Activated effector memory CD4-positive, alpha-beta T cell treated with Interleukin-2 at 50 U/mL for 16 hours (primary cell): ENCODE measurements at places on chromosomes 2 and 18.
A peak's percentile ranks its signal among the peaks of the same experiment; 100 is the strongest.

DNA sequence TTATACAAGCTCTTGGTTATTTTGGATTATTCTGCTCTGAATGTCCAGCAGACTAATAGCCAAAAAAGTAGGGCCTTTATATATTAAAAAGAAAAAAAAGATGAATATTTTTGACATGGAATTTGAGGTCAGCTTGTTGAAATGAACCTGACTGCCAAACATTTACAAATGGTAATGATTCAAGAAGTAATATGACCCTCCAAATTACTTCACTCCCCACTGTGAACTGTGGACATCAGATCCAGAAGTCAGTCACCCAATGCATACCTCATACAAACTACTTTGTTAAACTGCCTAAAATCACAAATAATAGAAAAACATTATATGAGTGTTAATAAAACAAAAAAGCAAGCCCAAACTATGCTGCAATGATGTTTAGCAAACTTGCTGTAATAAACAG is 10.0 kb downstream of the EPG5 start:
- DNase-seq: no peak

DNA sequence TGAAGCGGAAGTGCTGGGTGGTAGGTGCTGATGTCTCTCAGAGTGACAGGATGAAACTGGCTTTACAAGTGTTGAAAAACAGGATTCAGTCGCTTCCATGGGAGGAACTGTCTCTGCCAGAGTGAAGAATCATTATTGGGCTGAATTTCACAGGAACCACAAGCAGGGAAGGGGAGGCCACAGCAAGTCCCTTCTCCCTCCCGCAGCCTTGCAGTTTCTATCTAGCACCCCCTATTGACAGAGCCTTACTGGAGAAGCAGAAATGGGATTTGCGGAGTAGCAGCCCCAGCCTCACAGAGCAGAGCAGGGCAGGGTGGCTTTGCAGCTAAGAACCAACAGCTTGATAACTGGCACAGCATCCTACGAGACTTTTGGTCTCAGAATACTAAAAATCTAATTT is 33.3 kb upstream of the RMP24 start:
- no peak for DNase-seq

DNA sequence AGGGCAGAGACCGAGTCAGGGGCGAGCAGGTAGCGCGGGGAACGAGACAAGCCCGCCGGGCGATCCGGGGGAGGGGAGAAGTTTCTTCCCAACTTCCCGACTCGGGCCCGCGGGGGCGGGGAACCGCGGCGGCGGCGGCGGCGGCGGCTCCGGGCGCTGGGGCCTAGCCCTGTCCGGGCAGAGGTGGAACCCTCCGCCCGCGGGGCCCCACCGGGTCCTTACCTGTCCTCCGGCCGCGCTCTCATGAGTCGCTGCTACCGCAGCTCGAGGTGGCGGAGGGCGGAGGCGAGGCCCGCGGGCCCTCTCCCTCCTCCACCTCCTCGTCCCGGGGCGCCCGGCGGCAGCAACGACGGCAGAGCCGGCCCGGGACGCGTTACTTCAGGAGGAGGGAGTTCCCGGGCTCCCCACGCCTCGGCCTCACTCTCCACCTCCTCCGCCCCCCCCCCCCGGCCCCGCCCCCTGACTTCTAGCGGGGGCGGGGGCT is at the start of gene YES1:
TSS of gene YES1 (minus strand) at position 351 of the 484 bp plus-strand sequence. CDS start 55,415 bp downstream, outside the sequence.
- DNase-seq: no peak

- DNase-seq: no peak
These were observed 53.3 kb downstream of the NEDD4L start for GRCh38 chr18:58097121-58097906.

GRCh38 chr2:30149513-30149912 is 2.7 kb downstream of the YPEL5 start:
- DNase-seq: no peak

- no peak for DNase-seq
These were observed 63.0 kb downstream of the WDR75 start for GRCh38 chr2:189504238-189504637.

GRCh38 chr2:68756178-68756577 is 21.6 kb downstream of the ARHGAP25 start:
- DNase-seq: no peak

DNA sequence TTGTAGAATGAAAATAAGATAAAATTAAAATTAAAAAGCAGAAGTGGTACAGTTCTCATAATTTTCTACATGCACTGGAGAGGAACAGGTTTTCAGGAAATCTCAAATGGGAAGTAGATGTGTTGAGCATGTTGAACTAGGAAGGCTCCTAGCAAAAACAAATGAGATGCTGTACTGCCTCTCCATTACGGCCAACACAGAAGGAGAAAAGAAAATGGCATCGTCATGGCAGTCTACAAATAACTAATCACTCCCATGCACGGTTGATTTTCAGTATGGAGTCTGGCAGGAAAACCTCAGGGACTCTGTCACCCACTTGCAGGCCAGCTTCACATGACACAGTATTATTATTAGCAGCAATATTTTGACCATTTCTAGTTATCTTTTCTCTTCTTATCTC is 278.7 kb downstream of the NRXN1 start:
- DNase-seq: no peak

DNA sequence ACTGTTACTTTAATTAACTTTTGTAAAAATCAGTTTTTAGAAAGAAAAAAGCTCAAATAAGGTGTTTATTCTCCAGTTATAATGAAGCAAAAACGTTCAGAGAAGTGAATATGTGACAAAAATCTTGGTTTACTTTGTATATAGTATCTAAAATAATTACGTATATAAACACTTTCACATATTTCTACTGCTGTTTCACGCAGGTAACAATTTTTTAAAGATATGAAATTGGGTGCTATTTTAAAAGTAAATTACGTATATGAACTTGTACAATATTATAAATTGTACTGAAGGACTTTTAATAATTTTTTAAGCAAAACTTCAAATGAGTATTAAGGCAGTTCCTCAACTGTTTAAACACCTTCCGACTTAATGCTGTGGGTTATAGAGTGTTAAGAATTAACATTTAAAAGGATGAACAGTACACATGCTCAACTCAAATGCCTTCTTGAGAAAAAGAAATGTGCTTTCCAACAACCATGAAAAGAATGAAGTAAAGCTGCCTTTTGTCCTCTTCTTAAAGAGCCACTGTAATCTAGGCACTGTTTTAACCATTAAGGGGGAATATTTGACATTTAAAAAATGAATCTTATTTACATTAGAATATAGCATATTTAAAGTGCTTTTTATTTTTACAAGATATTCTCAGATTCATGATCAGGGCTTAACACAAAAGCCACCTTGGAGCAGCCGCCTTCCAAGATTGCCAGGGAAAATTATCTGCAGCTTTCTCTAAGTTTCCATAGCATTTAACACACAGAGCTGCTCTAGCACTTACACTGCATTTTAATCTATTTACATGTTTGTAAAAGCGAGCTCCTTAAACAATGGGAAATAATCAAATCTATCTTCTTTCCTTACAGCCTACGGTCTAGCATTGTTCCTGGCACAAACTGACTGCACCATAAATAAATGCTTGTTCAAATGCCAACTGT is 56.5 kb upstream of the CDKL4 start:
- DNase-seq: no peak

DNA sequence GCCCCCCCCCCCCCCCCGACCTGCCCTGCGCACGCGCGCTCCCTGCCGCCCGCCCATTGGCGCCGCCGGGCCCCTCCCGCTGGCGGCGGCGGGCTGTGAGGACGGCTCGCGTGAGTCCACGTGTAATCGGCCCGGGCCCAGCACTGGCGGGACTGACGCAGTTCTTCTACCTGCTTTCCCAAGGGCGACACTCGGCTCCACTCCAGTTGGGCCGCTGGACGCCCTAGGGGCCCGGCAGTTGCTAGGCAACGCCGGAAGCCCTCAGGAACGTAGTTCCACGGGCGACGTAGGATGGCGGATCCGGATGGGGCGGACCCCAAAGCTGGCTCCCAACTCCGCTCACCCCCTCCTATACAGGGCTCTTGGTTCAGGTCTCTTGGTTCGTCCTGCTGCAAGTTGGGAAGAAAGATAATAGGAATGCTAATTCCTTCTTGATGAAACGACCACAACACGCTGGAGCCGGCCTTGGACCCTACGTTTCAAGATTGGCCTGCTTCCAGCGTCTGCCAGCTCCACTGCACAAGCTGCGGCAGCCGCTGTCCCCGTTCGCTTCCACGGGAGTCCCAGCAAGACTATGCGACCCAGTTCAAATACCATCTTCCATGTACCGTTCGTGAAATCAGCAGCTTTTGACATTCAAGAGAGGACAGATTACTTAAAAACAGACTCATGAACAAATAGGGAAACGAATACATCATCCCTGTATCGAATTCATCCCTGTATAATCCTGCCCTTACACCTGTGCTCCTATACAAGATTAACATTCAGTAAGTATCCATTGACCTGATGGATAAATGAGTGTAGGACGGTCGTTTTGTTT is 415 bp upstream of the MCFD2 start:
- DNase-seq: peak; percentile 74

DNA sequence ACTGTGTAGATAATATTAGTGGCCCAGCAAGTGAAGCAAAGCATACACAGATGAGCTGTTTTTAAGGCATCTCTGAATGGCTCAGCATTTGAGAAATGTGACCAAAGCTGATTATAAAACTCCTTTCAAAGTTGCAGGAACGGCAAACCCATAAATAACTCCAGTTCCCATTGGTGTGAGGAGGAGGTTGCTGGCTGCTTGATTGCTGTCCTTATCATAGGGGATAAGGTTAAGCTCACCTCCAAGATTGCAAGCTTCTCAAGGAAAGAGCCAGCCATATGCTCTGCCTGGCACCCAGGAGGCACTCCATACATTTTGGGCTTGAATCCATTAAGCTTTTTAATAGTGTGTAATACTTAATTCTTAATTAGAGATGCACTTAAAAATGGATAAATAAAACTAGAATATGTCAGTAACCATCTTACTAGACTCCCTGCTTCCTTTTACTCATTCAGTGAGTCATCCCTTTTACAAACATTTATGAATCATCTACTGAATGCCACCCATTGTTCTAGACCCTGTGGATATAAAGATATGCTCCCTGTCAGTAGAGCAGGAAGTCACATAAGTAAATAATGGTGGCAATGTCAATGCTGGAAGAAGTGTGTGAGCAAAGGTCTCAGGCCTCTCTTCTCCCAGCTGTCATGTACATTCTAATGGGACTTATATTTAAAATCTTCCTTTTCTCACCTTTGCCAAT is 99.3 kb downstream of the SPATS2L start:
- no peak for DNase-seq
